ENCODE measurements at places on chromosomes 11 and 22.

- DNase-seq = no peak
These were observed 1.4 kb upstream of the KREMEN1 start for GRCh38 chr22:29071261-29072045.

- DNase-seq = peak; percentile 54
These were observed 19.3 kb downstream of the POLR3H start for GRCh38 chr22:41524809-41525449.

DNA sequence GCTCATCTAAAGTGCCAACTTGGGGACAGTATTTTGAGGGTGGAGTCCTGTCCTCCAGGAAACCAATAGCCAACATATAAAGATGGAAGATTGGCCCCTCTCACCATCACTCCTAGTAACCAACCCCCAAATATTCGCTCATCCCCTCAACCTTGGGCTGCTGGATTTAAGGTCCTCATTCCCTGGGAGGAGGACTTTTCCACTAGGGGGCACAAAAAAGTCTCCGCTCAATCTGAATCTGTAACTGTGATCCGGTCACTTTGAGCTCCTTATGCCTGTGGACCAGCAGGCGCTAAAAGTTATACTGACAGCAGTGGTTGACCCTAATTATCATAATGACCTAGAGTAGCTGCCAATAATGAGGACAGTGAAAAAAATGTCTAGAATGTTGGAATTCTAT lies 20.5 kb upstream of the CLPB start:
- DNase-seq = no peak

- DNase-seq = no peak
These were observed 187.9 kb downstream of the ETS1 start for GRCh38 chr11:128399251-128400121.

- DNase-seq = no peak
These were observed 104.6 kb downstream of the SIK3 start for GRCh38 chr11:116993599-116993998.

- no peak for DNase-seq
These were observed 790 bp downstream of the RAB1B start for GRCh38 chr11:66268952-66269905.

DNA sequence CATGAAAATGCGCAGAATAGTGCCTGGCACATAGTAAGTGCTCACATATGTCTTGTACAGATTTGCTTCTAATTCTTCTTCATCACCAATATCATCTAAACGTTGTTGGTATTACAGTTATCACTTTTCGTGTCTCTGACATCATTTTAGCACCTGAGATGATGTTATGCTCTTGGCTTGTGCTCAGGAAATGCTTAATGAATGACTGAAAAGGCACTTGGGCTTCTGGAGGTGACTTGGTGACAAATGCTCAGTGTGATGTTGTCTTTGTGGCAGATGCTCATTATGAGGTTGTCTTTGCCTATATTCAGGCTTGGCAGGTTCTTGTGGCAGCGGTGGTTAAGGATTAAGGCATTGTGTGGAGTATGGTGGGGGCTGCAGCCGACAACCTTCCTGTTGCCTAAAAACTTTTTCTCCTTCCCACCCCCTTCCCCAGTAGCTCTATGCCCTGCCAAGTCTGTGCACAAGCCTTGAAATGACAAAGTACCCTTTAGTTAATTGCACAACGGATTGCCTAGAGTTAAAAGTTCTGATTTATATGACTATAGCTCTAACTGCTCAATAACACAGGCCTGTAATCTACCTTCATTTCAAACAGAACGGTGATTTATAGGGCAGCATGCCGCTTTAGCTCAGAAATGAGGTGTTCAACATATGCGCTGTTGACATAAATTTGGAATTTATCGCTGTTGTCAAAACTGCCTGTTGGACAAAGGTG lies 82.5 kb downstream of the ZBTB16 start:
- DNase-seq = no peak

DNA sequence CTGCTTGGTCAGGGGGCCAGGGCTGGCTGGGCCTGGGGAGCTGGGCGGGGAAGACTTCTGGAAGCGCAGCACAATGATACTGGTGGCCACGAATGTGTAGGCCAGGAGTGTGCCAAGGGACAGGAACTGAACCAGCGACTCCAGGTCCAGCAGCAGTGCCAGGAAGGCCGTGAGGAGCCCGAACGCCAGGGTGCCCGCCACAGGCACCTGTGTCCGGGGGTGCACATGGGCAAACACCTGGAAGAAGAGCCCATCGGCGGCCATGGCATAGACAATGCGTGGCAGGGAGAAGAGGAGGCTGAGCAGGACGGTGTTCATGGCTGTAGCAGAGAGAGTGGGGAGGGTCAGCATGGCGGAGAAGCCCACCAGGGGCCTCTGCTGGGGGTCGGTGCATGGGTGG lies 2.3 kb downstream of the SLC7A4 start:
- no peak for DNase-seq

DNA sequence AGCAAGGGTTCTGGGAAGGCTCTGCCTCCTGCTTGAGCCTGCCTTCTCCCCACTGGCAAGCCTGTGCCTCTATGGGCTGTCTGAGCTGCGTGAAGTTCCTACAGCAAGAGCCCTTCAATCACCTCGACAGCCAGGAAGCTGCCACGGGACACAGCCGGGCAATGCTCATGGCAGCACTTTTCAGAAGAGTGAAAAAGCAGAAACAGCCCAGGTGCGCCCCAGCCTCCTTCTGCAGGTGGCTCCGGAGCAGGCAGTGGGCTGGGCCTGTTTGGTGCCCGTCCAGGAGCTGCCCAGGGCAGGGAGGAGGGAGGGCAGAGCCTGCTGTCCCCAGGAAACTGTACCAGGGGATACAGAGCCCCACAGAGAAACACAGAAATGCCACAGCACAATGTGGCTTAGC lies 24.6 kb upstream of the COMT start:
- DNase-seq = no peak

DNA sequence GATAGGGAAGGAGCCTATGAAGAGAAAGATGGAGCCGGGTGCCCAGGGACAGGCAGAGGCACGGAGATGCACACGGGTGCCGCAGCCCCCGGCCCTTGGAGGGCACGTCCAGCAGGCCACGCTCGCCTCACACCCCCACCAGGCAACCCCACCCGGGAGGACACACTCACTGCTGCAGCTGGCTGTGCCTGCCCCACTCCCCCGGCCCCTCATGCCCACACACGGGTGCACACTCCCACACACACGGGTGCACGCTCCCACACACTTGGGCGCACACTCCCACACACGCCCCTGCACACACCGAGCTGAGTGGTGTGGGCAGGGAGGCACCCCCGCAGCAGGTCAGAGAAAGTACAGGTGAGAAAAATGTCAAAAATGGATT lies 1.1 kb downstream of the MOB2 start:
- no peak for DNase-seq

- no peak for DNase-seq
These were observed 5.6 kb downstream of the MAPK8IP1 start for GRCh38 chr11:45890886-45891550.

GRCh38 chr22:28582806-28583205 lies 96.8 kb downstream of the TTC28 start:
- DNase-seq = no peak

- DNase-seq = no peak
These were observed 19.5 kb upstream of the P2RY6 start for GRCh38 chr11:73252577-73253191.

DNA sequence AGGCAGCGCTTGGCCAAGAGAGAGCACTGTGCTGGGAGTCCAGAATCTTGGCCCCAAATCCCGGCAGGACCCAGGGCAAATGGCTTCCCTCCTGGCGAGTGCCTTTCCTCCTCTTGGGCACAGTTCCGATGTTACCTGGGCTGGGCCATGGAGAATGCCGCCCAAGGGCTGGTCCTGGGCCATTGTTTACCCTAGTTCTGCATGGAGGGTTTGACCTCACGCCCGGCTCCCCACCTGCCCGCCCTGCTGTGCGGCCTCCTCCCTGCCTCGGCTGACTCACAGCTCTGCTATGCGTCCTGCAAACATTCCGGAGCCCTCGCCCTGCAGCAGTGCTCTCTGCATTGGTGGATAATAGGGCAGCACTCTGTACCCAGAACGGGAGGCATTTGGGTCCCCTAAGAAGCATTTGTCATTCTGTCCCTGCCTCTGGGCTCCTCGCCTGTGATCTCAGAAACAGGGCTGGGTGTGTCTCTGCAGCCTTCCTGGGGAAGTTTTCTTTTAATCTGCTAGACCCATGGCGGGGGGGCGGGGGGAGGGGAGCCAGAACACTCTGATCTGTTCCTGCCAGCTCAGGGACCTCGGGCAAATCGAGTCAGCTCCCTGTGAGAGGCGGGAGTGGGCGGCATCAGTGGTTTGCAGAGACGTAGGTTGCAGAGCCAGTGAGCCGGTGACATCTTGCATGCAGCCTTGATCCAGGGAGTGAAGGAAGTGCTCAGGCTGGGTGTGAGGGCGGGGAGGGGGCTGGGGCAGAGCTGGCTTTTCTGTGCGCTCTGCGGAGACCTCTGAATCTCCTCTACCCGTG lies 32.9 kb upstream of the SMIM38 start:
- peak; percentile 71 for DNase-seq

DNA sequence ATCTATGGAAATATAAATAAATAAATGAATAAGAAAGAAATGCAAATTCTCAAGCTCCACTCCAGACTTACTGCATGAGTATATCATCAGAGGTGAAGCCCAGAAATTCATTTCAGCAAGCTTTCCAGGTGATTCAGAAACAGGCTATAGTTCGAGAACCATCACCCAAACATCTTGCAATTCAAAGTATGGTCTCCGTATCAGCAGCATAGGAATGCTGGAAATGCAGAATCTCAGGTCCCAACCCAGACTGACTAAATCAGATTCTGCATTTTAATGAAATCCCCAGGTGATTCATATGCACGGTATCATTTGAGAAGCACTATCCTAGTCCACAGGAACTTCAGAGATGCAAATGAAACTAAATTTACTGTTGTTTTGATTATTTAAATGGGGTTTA lies 95.3 kb downstream of the SERGEF start:
- DNase-seq = no peak

GRCh38 chr11:3003396-3004231 lies 11.5 kb upstream of the NAP1L4 start:
- DNase-seq = no peak

- DNase-seq = no peak
These were observed 35.1 kb downstream of the RRP8 start for GRCh38 chr11:6568191-6568918.

DNA sequence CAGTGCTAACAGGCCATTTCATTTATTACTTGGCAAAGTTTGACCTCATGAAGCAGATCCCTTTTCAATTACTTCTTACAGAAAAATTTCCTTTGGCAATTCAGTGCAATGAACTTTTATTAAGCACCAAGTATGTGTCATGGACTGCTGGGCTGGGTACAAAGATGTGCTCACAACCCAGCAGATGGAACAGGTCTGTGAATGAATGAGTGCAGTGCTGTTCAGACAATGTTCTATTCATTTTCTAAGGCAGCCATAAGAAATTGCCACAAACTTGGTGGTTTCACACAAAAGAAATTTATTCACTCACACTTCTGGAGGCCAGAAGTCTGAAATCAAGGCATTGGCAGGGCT lies 428.5 kb downstream of the SOX6 start:
- no peak for DNase-seq

Data from activated T-cell treated with anti-CD3 and anti-CD28 coated beads for 24 hours (primary cell).